ENCODE measurements at places on chromosomes 12 and 14.

DNA sequence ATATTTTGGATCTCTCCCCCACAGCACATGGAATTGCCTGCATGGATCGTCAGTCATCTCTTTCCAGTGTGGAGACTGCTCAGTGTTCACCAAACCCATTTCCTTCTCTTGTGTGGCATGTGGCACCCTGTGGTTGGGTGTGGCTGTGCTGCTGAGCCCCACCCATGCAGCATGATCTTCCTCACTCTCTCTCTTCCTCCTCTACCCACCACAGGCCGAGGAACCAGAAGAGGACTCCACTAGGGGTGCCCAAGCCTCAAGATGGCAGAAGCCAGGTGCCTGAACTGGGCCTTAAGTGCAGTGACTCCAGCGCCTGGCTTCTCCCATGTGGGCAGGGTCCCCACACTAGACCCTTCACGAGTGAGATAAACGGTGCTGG lies 66.8 kb upstream of the GPR68 start:
- peak; percentile 67 for DNase-seq

DNA sequence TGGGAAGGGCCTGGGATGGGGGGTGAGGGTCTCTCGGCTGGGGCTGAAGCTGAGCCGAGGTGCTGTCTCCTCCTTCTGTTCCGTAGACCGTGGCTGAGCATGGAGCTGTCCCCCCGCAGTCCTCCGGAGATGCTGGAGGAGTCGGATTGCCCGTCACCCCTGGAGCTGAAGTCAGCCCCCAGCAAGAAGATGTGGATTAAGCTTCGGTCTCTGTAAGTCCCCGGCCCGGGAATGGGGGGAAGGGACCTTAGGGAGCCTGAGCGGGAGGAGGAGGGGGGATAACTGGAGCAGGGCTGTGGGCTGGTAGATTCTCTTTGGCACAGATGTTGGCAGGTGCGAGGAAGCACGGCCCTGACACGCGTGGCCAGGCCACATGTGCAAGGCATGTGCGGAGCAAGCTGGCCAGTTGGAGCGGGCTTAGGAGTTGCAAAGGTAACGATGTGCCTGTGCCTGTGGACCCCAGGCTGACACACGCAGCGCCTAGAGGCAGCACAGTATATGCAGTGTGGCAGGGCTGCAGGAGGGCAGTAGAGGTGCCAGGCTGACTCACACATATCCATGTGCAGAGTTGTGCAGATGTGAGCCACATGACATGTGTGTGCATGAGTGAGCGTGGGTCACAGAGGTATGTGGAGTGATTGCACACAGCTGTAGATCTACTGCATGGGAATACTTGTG lies 512 bp downstream of the PDE1B start:
- no peak for DNase-seq

DNA sequence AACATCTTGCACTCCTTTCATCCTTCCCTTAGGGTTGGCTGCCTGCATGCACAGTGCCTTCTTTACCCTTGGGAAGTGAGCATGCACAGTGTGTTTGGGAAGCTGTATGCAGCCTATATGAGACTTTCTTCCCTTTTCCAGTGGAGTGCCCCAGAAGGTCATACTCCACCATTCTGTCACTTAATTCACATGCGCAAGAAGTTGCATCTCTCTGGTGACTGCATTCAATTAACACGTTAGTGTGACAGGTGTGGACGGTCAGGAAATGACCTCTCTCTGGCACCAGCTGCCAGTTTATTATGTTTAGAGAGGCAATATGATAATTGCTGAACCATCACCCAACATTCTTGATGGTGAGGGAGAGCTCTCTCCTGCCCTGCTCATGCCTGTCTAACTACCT lies 770.0 kb downstream of the FLRT2 start:
- DNase-seq: no peak

DNA sequence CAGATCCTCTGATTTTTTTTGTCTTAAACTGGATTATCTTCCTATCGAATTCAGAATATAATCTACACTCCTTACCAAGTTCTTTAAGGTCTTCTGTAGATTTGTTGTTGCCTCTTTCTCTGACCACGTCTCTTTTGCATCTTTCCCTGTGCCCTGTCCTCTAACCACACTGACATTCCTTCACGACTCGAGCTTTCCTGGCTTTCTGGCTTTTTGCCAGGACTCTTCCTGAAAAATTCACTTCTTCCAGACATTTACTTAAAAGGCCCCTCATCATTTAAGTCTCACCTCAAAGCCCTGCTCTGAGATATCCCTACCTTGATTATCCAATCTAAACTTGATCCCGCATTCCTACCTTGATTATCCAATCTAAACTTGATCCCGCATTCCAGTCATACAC lies 422.3 kb upstream of the DCN start:
- DNase-seq: no peak

- DNase-seq: no peak
Observed at GRCh38 chr12:3905664-3906063, 32.5 kb upstream of the PARP11 start.

GRCh38 chr14:74048281-74048680 lies 29.1 kb downstream of the BBOF1 start:
- no peak for DNase-seq

GRCh38 chr12:124543052-124543589 lies 24.3 kb downstream of the NCOR2 start:
- DNase-seq: peak; percentile 36

- DNase-seq: no peak
Observed at GRCh38 chr12:83092606-83093005, 405.9 kb downstream of the TMTC2 start.

- DNase-seq: no peak
Observed at GRCh38 chr12:2177751-2178150, 125.0 kb downstream of the CACNA1C start.

DNA sequence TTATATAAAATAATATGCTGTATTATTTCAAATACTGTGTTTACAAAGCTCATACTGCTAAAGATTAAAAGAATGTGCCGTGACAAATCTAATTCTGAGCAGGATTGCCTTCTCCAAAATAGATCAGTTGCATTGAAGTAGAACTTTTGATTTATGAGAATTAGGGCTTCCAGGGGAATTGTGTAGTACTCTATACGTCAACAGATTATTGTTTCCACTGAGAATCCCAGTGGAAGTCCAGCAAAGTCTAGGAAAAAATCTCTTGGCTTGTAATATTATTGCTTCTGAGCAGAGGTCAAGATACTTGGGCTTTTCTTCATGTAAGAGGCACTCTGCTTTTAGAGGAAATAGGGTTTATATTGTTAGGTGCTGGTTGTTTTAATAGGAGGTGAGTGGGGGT lies 133.9 kb downstream of the TRHDE start:
- DNase-seq: no peak

DNA sequence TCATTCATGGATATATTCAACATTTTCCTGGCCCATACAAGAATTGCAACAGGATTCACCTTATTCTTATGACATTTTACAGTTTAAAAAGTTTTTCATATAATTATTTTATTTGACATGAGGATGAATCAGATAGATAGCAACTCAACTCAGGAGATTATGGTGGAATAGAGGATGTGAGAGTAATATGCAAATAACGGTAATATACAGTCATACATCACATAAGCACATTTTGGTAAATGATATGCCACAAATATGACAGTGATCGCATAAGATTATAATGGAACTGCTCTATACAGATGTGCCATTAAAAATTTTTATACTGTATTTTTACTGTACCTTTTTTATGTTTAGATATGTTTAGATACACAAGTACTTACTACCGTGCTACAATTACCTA lies 24.1 kb upstream of the CRADD start:
- DNase-seq: no peak

DNA sequence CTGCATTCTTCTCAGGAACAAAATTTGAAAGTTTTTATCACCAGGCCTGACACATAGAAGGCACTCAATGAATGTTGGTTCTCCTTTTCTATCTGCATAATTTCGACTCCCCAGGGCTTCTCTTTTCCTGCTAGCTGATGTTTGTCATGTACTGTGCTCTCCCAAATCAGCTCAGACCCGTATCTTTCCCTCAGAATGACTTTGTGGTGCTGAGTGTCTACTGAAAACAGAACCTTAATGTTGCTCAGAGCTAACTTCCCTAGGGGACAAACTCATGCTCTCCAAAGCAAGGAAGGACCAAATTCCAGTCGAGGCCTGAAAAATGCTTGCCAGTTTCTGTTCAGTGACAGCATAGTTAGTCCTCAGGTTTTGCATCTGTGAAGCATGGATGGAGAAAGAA lies 1.9 kb downstream of the ARHGDIB start:
- DNase-seq: no peak

DNA sequence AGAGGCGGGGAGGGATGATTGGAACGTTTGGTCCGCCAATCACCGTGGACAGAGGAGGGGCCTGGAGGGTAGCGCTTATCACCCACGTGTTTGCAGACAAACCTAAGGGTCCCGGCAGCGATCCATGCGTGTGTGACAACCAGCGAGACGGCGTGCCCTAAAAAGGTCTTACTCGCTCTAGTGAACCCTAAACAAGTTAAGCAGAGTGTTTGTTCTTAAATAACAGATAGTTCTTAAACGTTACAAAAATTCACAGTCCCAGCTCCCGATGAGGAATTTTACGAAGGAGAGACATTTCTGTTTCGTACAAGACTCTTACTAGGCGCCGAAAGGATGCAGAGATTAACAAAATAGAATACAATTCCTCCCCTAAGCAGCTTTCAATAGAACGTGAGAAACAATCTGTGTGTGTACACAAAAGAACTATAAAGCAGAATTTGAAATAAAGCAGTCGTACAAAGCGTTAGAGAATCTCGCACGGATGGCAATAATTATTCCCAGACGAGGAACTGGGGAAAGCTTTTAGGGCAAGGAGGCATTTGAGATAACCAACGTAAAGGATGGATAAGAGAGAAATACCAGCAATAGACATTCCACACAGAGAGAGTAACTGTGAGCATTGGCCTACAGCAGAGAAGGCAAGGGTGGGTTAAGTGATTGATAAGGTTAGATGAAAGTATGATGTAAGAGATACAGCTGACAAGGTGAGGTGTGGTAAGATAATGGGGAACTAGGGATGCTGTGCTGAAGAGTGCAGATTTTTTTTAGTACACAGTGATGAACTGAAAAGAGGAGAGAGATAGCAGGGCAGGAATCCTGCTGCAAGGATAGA lies 831 bp upstream of the RPS6KA5 start:
- no peak for DNase-seq

GRCh38 chr12:26548227-26548626 lies 284.8 kb downstream of the ITPR2 start:
- no peak for DNase-seq

DNA sequence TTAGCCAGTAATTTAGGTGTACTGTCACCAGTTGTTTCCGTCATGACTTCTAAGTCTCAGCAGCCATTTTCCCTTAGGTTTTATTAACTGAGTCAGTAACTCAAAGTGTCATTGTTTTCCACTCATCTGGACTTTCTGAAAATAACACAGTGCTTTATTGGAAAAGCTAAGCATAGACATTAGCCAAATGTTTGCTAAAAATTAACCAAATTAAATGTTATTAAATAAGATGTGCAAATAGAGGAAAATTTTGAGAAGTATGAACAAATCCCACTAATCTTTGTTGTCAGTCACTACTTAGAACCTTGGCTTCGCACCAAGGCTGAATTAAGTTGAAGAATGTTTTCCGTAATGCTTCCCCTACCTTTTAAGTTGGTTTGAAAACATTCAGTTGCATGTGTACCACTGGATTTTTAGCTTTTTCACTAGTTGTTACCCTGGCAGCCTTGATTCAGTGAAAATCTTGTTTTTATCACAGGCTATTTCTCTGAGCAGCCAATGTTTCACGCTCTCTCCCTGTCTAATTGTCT lies 43.0 kb downstream of the BORCS5 start:
- no peak for DNase-seq

DNA sequence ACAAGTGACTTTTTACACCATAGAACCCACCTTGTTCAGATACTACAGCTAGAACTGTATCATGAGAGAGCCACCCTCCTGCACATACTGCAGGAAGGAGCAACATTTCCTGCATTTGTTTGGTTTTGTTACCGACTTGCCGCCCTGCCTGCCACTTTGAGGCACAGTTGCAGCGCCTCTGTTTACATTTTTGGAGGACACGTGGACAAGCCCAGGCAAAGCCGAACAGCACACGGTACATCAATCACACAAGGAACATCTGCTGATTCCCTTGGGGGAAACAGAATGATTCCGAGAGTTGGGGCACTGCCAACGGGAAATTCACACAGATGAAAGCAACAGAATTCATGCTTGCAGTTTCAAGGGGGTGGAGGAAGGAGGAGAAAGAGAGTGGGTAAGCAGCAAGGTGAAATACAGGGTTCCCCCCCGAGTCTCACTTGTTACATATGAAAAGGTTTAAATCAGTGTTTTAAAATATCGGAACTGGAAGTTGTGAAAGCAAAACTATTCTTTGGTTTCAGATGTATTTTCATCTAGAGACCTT lies 110.7 kb downstream of the BTG1 start:
- DNase-seq: peak; percentile 65
